ENCODE measurements at places on chromosomes 2 and 18.

DNA sequence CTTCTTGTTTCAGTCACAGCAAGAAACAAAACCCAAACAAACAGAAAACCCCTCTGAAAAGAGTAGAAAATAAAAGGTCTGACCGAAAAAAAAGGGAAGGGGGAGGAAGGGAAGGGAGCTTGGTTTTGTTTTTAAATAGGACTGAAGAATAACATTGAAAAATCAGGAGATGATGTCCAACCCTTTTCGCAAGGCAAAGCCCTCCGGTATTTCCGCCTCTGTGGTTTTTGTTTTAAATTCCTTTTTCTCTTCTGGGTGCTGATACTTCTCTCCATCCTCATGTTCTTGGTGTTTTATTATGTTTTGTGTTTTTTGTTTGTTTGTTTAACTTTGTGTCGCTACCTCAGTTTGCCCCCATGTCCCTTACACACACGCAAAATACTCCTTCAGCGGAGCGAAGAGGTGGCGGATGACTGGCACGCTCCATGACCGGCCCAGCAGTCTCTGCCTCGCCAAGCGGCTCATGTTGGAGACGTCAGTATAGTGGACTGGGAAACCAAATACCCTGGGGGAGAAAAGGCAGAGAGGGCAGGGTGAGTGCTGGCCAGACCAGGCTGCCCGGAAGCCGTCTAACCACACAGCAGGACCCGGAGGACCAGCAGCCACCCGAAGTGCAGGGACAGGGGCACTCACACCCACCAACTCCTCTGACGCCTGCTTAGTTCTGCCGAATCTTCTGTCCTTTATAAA lies 65.7 kb upstream of the POMC start:
- no peak for DNase-seq

DNA sequence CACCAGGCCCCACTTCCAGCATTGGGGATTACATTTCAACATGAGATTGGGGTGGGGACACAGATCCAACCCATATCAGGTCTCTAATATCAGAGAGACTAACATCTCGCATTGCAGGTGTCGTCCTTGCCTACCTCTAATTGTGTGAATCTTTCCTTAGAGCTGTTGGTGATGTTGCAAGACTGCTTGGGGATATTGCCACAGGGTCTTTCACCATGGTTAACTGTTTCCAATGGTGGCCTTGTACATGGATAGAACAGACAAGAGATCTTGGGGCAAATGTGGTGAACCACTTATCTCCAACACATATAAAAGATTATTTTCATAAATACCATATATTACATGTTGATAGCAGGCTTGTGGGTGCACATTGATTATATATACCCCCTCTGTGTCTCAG lies 270.3 kb upstream of the LINC00305 start:
- no peak for DNase-seq

- no peak for DNase-seq
These were observed 107.7 kb downstream of the ATL2 start for GRCh38 chr2:38269421-38269820.

DNA sequence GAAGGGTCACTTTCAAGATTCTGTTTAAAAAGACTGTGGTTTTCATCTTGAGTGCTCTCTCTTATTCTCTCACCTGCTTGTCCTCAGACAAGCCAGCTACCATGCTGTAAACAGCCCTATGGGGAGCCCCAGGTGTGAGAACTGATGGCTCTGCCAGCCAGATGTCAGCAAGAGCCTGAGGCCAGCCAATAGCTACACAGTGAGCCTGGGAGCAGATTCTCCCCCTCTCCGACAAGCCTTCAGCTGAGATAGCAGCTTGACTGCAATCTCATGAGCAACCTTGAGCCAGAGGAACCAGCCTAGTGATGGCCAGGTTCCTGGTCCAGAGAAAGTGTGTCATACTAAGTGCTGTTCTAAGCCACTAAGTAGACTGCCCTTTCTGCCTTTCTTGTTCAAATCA lies 272.1 kb downstream of the NAPG start:
- DNase-seq: no peak

DNA sequence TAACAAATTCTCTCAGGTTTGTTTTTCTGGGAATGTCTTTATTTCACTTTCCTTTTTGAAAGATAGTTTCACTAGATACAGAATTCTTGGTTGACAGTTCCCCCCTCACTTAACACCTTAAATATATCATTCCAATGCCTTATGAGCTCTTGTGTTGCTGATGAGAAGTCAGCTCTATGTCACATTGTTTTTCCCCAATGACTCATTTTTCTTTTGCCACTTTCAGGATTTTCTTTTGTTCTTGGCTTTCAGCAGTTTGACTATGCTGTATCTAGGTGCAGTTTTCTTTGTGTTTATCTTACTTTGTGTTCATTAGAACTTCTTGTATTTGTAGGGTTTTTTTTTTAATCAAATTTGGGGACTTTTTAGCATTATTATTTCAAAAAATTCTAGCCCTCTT lies 5.6 kb upstream of the RALBP1 start:
- DNase-seq: no peak

DNA sequence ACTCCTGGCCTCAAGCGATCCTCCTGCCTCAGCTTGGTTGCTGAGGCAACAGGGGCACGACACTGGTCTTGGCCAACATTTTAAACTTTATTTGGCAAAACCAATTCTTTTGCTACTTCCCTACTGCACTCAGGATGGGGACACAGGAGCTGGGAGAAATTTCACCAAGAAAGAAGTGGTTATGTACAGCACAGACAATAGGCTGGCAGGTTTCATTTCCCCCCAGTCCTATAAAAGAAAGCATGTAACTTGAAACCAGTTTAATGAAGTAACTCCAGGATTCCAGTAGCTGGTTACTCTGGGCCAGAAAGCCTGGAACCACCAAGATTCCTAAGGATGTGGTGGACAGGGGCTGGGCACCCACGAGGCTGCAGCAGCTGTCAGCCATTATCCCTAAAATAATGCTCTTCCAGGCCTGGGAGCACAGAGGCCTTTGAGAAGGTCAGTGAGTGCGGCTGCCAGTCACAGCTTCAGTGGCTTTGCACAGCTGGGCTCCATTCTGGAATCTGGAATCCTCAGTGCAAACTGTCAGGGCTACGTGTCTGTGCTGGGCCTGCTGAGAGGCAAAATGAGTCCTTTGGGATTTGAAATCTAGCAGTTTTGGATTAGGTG lies 142.3 kb upstream of the ITGA6 start:
- DNase-seq: no peak

- no peak for DNase-seq
These were observed 492.6 kb downstream of the SLC4A3 start for GRCh38 chr2:220120041-220120440.

- DNase-seq: no peak
These were observed 13.5 kb upstream of the UBXN4 start for GRCh38 chr2:135728064-135728743.

GRCh38 chr18:36352384-36352783 lies 54.9 kb downstream of the FHOD3 start:
- DNase-seq: no peak

DNA sequence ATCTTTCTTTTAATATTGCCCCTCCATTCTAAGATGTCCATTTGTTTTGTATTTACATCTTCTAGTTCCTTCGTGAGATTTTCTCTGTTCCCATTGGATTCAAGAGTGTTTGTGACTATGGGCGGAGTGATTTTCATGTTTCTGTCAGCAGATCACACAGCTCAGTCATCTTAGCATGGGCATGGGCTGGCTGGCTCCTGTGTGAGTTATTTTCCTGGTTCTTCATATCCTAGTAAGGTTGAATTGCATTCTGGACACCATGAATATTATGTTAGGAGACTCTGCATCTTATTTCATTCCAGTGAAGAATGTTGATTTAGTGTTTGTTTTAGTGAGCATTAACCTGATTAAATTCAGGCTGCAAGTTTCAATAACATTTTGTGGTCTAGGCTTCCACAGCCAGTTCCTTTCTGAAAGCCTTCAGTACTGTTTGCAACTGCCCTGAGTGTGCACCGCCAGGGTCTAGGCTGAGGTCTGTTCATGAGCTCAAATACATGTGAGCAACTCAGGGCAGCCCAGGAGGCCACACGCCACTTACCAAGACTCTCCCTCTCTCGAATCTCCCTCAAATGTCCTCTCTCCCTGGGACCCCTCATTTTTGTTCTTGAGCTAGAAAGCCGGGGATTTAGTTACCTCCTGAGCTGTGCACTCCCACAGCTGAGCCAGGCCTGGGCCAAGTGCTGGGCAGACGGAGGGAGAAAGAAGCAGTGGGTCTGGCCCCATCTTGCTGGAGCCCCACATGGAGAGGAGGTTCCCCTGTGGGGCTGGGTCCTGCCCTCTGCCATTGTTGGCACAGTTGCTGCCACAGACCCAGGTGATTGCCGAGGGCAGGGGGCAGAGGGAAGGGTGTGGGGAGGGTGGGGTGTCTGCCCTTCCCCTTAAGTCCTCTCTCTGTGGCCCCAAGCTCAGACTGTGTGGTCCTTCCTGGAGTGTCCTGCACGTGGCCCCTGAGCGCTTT lies 145.9 kb downstream of the RTP5 start:
- DNase-seq: no peak

GRCh38 chr18:56176751-56177150 lies 461.6 kb downstream of the TXNL1 start:
- DNase-seq: no peak

GRCh38 chr2:237546040-237546875 lies 20.1 kb upstream of the PRLH start:
- no peak for DNase-seq

- DNase-seq: no peak
These were observed 28.1 kb upstream of the ACTR3 start for GRCh38 chr2:113861740-113862139.

DNA sequence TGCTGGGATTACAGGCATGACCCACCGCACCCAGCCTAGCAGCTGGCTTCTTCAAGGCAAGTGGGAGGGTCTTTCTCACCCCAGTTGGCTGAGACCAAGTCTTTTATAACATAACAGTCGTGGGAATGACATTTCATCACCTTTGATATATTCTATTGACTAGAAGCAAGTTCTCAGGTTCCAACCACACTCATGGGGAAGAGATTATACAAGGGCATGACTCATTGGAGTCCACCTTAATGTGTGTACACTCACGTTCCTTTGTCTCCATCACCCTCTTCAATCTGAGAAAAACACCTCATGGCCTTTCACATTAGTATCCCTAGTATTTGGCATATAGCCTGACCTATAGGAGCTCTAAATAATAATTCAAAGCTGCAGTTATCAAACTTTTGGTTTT lies 2.8 kb upstream of the BBS5 start:
- DNase-seq: no peak

- DNase-seq: no peak
These were observed 96.8 kb upstream of the TRIB2 start for GRCh38 chr2:12619975-12620374.

GRCh38 chr18:41170346-41170745 lies 784.7 kb upstream of the PIK3C3 start:
- no peak for DNase-seq

DNA sequence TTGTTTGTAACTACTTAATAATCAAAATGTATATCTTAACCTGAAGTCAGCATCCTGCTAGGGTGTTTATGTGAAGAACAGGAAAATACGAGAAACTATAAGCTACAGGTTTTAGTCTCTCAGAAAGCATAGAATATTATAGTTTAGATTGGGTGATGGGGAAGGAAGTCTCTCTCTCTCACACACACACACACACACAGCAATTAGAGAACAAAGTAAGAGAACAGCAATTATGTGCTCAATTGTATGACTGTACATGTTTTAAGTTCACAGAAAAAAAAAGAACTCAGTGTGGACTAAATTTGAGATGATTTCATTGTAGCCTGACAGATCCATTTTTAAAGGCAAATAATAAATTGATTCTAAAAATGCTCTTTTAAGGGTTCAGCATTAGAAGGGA lies 94.3 kb upstream of the ZNF516 start:
- no peak for DNase-seq

DNA sequence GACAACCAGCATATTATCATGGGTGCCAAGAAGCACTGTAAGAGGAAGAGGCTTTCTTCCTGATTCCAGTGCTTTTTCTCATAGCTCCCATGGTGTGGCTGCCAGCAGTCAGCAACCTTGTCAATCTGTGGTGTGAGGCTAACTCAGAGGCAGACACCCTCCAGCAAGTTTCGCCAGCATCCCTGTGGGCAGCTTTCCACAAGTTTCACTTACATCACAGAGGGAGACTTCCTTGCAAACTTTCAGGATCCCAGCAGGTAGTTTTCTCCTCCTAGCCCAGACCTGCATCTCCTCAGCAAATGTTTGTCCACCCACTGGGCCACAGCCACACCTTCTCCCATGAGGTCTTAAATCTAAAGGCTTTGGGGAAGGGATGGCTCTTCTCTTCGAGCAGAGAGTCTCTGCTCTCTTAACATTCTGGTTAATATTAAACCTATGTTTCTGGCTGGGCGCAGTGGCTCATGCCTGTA lies 9.1 kb downstream of the DNAH7 start:
- DNase-seq: no peak

DNA sequence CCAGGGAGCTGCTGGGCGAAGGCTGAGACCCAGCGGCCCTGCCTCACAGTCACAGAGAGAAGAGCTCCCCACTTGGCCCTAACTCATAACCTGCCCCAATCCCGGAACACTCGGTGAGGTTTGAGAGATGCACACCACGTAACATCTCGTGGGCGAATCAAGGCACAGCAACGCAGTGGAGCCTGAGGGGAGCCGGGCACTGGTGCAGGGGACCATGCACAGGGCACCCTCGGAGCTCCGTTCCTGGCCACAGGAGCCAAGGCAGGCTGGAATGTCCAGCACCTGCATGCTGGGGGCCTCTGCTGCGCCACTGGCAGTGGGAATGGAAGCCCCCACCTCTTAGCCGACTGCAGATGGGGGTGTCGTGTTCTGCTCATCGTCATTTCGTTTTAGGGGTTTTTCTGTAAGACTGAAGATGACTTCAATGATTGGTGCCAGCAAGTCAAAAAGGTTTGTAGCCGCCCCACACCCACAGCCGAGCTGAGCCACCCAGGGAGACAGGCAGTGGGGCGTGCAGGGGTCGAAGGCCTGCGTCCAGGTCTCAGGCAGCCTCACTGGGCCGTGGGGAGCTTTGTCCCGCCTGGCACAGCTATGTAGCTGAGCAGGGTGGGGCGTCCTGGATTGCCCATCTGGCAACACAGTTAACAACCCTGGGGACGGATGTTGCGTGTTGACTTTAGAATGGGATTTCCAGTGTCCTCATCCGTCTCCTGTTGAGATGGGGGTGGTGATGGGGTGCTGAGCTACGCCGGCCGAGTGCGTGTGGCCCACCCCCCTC lies 16.1 kb downstream of the DTYMK start:
- no peak for DNase-seq

GRCh38 chr2:82239176-82239575 lies 1934.6 kb upstream of the LRRTM1 start:
- no peak for DNase-seq

- no peak for DNase-seq
These were observed 32.8 kb upstream of the B3GNT7 start for GRCh38 chr2:231362555-231363184.

DNA sequence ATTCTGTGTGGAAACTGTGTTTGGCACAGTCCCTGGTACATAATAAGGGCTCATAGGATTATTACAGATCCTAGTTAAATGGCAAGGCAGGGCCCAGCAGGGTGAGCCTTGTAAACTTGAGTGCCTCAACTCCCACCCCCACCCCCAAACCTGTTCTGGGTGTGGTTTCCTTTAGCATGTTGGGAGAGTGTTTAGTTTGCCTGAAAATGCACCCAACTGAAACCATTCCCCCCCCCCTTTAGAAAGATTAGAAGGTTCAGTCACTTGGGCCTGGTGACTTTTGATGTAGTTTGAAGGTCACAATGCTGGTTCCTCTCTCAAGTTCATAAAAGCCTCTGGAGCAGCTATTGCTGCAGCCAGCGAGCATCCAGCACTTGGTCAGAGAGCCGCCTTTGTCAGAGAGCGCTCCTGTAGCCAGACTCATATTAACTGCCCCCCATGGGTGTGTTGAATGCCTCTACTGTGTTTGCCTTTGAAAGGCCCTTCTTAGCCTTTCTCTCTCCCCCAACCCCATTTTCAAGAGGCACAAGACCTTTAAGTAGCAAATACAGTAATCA lies 113.7 kb downstream of the SPTBN1 start:
- no peak for DNase-seq

All from D721Med (cell line).